ENCODE measurements at places on chromosomes 4 and X.
A peak's percentile ranks its signal among the peaks of the same experiment; 100 is the strongest.

- no peak for DNase-seq
Observed at GRCh38 chr4:47801481-47802002, 36.3 kb downstream of the CORIN start.

- no peak for DNase-seq
Observed at GRCh38 chr4:6724421-6725111, 8.6 kb downstream of the BLOC1S4 start.

GRCh38 chr4:4792466-4792865 lies 67.0 kb upstream of the MSX1 start:
- DNase-seq: no peak

DNA sequence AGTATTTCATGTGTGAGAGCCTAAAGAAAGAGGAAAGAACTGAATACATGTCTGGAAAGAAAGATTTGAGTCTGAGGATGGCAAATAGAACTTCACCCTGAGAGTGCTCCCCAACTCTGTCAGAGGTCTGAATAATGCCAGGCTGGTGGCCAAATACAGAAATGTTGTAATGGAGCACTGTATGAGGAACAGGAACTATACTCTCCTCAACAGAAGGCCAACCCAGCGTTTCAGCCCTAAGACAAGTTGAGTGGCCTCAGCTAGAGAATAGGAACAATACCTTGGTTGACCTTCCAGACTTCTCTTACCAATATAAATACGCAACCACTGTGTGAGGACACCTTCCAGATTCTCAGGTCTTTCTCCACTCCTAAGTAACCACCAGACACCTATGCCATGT lies 94.5 kb upstream of the STIM2 start:
- DNase-seq: no peak

DNA sequence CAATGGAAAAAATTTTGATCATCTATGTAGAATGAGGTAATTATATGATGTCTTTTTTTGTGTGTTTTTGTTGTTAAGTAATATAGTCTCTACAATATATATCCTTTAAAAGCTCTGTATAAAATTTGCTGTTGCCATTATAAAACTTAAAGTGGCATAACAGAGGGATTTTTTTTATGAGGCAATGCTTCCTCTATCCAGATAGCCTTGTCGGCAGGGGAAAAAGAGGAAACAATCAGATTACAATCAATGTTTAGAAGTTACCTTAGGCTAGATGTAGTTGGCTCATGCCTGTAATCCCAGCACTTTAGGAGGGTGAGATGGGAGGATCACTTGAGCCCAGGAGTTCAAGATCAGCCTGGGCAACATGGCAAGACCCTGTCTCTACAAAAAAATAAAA lies 86.8 kb downstream of the DIAPH2 start:
- DNase-seq: no peak

DNA sequence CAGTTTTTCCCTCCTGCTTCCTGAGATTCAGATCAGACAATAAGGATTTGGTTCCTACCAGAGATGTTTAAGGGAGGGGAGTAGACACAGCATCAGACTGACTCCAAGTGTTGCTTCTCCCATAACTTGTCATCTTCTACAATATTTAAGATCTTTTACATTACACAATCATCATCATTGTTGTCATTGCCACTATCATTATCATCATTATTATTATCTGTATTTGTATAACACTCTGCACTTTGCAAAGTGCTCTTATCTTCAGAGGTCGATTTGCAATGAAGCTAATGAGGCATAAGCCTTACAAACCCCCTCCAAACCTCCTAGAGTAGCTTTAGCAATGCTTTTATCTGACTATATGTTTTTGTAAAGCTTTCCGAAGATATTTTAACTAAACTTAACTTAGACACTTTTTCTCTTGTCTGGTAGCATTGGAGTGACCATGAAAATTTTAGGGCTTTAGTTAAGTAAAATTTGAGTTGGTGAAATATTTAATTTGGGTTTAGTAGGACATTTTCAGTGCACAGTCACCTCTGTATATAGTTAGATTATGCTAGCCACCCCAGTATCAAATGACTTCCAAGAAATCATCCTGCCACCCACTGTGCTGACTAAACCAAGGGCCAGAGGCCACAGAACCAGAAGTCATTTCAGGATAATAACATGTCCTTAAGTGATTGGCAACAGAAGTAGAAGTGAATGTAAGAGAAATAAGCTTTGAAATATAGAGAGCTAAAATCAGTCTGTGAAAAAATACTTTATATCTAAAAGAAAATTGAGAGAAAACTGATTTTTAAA lies 124.2 kb upstream of the NRK start:
- DNase-seq: no peak

DNA sequence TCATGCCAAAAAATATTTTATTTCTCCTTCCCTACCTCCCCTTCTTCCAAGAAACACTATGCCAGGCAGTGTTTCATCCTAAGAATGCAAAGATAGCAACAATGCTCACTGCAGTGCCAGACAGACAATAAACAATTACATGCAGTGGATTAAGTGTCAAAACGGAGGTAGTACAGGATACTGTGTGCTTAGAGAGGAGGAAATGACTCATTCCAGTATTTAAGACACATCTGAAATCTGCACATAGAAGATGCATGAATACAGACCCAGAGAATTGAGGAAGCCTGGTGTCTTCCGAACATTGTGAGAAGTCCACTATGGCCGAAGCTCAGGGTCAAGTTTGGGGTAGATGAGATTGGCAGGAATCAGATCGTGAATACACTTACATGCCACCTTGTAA lies 326.4 kb downstream of the PPP3CA start:
- DNase-seq: no peak

DNA sequence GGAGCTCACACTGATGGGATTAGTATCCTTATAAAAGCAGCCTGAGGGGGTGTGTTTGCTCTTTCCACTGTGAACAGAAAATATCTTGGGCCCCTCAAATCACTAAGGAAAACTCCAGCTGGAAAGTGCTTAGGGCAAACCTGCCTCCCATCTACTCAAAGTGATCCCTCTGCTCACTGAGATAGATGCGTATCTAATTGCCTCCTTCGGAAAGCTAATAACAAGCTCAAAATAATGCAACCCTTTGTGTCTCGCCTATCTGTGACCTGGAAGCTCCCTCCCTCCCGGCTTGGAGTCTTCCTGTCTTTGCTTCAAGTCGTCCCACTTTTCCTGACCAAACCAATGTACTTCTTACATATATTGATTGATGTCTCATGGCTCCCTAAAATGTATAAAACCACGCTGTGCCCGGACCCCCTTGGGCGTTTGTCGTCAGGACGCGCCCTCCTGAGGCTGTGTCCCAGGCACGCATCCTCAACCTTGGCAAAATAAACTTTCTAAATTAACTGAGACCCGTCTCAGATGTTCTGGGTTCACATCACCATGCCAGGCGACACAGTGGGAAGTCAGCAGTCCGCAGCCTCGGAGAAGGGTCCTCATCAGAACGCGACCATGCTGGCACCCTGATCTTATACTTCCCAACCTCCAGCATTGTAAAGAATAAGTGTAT lies 34.1 kb upstream of the SORCS2 start:
- DNase-seq: no peak

- no peak for DNase-seq
Observed at GRCh38 chrX:134551376-134552048, 91.5 kb downstream of the HPRT1 start.

DNA sequence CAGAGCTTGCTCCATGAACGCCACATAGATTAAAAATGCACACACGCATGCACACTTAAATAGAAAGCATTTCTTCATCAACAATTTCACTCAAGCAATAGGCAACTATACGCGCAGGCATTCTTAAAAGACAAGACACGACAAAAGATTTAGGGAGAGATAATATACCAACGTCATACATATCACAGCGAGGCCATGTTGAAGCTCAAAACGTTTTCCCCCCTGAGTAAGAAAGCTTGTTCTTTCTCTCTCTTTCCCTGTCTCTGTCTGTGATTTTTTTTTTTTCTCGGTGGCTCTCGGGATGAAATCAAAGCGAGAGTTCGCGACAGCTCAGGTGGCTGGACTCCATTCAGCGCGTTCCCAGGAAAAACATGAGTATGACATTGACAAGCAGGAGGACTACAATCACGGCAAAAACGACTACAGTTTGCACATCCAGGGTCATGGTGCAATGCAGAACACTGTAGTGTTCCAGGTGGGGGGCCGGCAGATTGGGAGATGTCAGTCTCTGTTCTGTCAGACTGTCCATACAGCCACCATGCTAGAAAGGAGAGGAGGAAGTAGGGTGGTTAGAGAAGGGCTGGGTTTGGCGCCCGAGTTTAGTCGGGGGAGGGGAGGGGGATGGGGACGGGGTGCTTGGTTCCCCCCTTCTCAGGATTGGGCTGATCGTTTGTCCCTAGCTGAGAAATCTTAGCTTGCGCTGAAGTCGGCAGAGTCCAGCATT lies 30.7 kb downstream of the ARHGEF9 start:
- peak; percentile 12 for DNase-seq

GRCh38 chr4:46249106-46249505 lies 125.3 kb upstream of the GABRG1 start:
- DNase-seq: no peak

- DNase-seq: no peak
Observed at GRCh38 chr4:3243136-3243780, 5.7 kb upstream of the MSANTD1 start.

GRCh38 chr4:73725510-73725909 lies 14.9 kb upstream of the CXCL8 start:
- no peak for DNase-seq

- DNase-seq: no peak
Observed at GRCh38 chrX:110167952-110168451, 149.9 kb downstream of the AMMECR1 start.

DNA sequence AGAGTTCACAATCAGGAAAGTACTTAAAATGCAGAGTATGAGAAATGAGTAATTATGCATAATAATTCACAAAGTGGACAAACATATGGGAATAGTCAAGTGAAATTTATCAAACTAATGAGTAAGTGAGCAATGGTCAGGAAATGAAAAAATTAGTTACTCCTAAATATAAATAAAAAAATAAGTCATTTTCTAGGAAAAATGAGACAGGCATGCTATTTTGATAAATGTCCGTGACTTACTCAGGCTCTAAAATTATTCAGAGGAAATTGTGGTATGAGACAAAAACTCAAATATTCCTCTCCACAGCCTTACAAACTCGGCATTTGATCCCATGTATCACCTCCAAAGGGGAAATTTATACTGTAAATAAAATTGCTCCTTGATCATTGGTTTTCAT lies 181.2 kb downstream of the COX18 start:
- DNase-seq: no peak

DNA sequence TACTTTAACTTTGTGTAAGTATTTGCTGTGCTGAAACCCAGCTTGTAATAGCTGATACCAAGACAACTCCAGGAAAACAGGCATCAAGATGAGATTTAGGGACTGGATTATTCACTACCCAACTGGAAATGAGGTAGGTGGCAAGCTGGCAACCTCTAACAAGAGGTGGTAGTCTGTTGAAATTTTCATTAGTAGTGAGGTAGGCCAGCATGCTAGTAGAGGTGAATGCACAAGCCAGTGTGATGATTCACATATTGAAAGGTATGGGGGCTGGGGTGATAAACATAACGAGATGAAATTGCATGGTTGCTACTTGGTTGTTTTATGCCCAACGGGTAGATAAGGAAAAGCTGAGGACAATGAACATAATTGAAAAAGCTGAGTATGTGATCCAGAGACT lies 8.5 kb upstream of the TMPRSS11D start:
- no peak for DNase-seq

GRCh38 chr4:31793907-31794306 lies 1073.7 kb downstream of the PCDH7 start:
- DNase-seq: no peak

GRCh38 chr4:159297091-159297490 lies 194.2 kb downstream of the RAPGEF2 start:
- DNase-seq: no peak

DNA sequence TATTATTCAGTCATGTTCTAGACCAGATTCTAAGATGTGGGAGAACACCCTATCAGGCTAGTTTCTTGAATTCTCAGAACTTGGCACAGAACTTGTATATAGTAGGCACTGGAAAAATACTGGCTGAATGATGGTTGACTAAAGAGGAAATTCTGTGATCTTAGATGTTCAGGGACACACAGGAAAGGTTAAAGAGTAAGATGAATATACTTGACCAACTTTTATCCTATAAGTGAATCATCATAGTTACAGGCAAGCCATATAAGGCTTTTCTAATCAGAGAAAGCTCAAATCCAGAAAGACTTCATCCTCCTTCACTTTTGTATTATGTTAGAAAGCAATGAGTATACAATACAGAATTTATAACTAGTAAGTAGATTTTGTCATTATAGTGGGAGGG lies 53.8 kb downstream of the SEPTIN11 start:
- DNase-seq: no peak
